ENCODE measurements at places on chromosomes 4 and X.

GRCh38 chr4:101035487-101035886 lies 311.8 kb downstream of the PPP3CA start:
- DNase-seq, result no peak

DNA sequence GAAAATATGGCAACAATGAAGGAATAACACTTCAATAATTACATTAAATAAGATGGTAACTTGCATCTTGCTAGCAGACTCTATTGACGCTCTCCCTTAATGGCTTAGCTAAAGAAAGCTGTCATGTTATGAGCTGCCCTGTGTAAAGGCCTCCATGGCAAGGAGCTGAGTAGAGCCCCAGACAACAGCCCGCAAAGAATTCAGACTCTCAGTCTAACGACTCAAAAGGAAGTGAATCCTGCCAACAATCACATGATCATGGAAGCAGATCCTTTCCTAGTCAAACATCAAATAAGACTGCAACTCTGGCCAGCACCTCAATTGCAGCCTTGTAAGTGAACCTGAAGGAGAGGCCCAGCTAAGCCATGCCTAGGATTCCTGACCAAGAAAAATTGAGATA lies 157.6 kb downstream of the MAB21L2 start:
- peak; percentile 18 for DNase-seq

GRCh38 chr4:875818-876423 lies 50.0 kb upstream of the CPLX1 start:
- no peak for DNase-seq

DNA sequence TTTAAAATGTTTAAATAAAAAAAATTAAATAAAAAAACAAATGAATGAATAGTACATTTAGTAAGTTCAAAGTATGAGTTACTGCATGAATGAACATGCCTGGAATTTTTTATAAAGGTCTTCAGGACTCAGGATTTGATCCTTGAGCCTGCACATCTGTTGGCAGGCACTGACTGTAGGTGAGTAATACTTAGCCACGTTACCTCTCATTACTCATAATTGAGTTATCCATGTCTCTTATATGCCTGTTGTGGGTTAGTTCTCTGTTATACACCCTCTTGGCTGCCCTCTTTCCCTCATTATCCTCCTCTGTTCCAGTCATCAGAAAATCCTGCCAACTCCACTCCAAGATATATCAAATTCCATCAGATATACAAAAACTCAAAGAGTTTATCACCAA lies 276.0 kb downstream of the FBXW7 start:
- no peak for DNase-seq

GRCh38 chrX:104310090-104310489 lies 55.4 kb upstream of the ESX1 start:
- DNase-seq, result no peak

- DNase-seq, result no peak
These were observed 12.7 kb downstream of the STEEP1 start for GRCh38 chrX:119552508-119552907.

GRCh38 chr4:8348071-8348470 lies 78.5 kb downstream of the HTRA3 start:
- no peak for DNase-seq

GRCh38 chr4:71257761-71258160 lies 81.1 kb upstream of the SLC4A4 start:
- no peak for DNase-seq

GRCh38 chr4:38489924-38490639 lies 173.9 kb upstream of the KLF3 start:
- peak; percentile 61 for DNase-seq

DNA sequence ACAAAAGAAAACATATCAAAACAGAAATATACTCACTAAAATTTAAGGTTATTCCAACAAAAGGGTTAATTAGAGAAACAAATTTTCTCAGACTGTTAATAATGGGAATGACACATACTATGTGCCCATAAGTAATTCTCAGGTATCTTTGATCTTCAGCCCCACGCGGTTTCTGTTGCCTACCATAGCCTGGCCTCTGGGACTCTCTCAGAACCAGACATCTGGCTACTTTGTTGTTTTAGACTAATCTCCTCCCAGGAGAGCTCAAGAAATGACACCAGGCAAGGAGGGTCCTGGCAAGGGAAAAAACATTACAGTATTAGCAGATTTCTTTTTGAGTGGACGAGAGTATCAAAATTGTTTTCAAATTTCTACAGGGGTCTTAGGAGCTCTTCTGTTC lies 43.7 kb downstream of the SLC10A7 start:
- peak; percentile 9 for DNase-seq

GRCh38 chr4:20447103-20447502 lies 195.4 kb downstream of the SLIT2 start:
- no peak for DNase-seq

GRCh38 chr4:2051086-2051485 lies 8.0 kb upstream of the NAT8L start:
- DNase-seq, result peak; percentile 1

DNA sequence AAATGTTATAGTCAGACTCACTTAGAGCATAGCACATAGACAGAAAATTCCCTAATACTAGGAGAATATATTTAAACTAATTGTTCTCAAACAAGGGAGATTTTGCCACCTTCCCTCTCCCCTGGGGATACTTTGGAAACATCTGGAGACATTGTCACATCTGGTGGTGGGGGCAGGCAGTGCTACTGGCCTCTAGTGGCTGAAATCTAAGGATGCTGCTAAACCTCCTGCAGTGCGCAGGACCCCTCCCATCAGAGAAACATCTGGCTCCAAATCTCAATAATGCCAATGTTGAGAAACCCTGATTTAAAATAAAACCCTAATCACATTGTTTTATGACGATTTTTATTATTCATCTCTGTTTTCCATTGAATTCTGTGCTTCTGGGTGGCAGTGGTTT lies 244.9 kb downstream of the FRMPD4 start:
- DNase-seq, result peak; percentile 18

DNA sequence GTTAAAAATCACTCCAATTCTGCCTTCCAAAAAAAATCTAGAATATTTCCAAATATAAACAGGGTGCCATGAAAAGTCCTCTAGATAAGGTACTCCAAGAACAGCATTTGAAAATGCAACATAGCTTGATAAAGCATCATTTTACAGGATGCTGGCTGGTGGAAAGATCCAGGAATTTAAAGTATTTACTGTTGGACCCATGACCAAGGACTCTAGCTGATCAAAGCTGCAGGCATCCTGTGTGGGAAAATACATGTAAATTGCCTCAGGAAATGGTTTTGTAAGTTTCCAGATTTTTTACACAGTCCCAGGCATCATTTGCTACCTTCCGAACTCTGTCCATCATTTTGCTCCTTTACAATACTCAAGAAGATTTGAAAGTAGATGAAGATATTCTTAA lies 164.4 kb downstream of the GRIA3 start:
- no peak for DNase-seq

- no peak for DNase-seq
These were observed 2.0 kb downstream of the TSPAN5 start for GRCh38 chr4:98656443-98656842.

DNA sequence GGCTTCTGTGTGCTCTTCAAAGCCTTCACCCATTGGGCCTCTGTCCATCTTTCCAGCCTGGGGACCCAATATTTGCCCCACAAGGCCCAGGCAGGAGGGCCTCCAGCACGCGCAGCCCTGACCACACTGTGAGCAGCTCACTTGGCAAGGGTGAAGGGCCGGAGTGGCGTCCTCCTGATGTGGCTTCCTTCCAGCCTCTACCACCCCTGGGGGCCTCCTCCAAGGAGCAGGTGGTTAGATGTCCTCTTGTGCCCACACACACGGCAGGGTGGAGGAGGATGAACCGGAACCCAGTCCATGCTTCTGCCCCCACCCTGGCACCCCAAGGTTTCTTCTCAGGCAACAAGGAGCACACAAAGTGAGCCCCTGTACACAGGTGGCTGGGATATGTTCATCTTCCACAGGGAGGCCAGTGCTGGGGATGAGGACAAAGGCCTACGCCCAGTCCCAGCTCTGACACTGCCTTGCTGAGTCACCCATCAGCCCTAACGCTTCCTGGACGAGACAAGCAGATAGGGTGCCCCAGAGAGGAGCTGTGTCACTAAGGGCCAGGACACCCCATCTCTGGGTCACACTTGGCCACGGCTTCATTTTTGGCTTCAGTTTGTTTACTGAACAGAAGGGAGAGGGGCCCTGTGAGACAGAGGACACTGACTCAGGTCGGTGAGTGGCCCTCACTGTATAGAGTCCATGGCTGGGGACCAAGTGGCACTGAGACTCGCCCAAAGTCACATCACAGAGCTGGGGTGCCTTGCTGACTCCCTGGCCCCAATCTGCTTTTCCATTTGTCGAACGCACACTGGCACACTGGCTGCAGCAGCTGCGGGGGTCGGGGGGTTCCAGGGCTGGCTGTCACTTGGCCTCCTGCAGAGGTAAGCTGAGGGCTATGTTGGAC lies 1.9 kb downstream of the UBL4A start:
- DNase-seq, result no peak

DNA sequence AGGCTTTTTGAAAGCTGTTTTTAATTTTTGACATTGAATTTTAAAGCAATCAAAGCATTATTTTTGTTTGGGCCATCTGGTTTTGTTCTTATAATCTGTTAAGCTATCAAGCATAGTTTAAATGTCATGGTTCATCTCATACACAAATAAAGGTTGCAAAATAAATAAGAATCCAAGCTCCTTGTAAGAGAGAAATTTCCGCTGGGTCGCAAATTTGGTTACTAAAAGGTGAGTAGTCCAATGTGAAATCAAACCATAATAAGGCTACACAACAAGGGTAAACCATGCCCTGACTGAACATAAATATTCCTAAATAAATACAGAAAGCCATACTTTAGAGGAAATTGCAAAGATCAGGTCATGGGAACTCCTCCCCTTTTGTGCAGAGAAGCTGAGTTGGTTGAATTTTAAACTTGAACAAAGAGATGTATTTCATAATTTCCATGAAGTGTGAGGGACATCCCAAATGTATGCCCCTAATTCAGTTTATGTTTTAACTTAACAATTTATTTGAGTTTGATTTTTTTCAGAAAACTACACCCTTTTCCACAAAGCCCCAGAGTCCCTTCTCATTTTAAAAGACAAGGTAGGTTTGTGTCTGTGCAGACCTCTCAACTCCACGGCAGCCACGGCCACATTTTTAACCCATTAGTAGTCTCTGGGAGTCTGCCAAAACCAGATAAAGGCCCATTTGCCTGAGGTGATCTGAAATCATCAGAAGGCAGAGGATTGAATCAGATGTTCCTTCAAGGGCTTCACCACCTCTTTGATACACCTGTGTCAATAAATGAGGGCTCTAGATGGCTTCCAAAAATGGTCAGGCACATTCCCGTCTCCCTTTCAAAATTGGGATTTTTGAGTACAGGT lies 85.2 kb downstream of the PLAC1 start:
- DNase-seq, result no peak

DNA sequence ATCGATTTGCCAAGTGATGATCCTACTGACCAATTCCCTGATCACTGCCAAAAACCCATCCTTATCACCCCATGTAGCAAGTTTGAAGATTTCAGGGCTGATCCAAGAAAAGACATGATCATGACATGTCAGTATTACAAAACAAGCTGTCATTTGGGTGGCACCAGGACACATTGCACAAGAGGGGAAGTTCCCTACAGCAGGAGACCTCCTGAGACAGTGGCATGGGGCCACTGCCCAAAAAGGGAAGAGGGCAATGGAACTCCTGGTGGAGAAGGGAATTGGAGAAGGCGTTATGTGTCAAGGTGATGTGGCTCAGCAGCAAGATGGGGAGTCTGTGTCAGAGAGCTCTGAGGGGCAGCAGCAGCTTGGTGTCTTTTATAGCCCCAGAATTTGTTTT lies 43.4 kb downstream of the ZNF182 start:
- DNase-seq, result no peak

DNA sequence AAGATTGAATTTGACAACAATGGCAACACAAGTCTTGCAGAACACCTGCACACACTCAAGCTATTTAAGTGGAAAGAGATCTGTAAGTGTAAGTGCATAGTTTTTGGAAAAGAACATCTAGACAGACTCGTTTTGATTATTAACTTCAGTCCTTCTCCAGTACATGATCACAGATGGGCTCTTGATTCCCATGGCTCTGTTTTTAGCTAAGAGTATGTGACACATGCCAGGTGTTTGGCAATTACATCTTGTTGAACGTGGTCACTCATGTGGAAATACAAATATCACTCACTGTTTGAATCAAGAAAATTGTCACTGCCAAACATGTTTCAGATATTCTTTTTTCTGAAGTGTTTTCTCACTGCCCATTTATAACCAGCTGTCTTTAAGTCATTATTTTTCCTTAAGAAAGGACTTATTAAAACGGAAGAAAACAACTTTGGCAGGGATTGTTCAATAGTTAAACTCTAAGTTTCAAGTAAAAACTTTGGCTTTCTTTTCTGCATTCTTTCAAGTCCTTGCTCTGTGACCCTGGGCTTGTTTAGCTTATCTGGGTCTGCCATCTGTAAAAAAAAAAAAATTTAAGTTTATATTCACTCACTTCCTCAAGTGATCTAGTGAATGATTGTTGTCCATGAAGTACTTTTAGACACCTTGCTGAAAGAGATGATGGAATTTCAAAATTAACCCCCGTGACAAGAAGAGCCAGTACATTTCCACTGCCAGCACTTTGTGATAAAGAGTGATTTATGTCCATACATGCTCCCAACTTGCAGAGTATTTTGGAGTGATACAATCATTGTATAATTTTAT lies 125.4 kb downstream of the ATXN3L start:
- no peak for DNase-seq

DNA sequence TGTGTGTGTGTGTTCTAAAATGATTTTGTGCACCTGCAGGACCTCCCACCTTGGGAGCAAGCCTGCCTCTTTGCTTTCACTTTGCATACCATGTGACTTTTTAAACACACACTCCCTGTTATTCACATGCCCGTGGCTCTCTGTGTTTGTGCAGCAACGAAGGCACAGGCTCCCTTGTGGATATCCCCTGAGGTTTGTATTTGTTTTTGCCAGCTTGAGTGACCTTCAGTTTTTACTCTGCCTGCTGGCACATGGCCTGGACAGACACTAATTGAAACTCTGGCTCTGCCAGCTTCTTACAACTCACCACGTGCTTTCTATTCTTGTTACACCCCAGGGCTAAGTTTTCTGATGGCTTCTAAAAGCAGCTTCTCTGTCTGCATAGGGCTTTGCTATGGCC lies 885.8 kb downstream of the SH3BGRL start:
- no peak for DNase-seq

DNA sequence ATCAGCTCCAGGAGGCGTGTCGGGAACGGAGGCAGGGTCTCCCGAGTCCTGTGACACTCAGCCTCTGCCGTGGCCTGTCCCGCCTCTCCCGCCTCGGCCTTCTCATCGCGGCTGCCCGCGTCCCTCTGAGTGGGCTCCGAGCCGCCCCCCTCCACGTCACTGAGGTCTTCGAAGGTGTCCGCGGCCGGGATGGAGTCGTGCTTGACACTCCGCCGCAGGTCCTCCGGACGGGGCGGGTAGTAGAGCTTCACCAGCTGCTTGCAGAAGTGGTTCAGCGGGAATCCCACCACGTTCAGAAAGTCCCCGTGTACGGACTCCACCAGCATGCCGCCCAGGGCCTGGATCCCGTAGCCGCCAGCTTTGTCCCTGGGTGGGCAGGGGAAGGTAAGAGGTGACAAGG lies 25.0 kb downstream of the ASMTL start:
- DNase-seq, result no peak

GRCh38 chr4:147327322-147327721 lies 153.6 kb upstream of the EDNRA start:
- DNase-seq, result no peak

- no peak for DNase-seq
These were observed 117.9 kb downstream of the COL4A5 start for GRCh38 chrX:108557580-108557979.

- DNase-seq, result peak; percentile 89
These were observed at the start of gene RNF150 for GRCh38 chr4:141133146-141133998. RNF150 (minus strand) TSS chr4:141133469.

- no peak for DNase-seq
These were observed 80.3 kb downstream of the LNX1 start for GRCh38 chr4:53511014-53511413.

- no peak for DNase-seq
These were observed 111.1 kb downstream of the RNF150 start for GRCh38 chr4:141022111-141022695.

All from neural progenitor cell (in vitro differentiated cells).